ENCODE measurements at places on chromosomes 2 and 18. TPM values are rescaled to one million over a fixed set of nuclear protein-coding genes. Genes with fewer than 3 reads are reported as not detected.

DNA sequence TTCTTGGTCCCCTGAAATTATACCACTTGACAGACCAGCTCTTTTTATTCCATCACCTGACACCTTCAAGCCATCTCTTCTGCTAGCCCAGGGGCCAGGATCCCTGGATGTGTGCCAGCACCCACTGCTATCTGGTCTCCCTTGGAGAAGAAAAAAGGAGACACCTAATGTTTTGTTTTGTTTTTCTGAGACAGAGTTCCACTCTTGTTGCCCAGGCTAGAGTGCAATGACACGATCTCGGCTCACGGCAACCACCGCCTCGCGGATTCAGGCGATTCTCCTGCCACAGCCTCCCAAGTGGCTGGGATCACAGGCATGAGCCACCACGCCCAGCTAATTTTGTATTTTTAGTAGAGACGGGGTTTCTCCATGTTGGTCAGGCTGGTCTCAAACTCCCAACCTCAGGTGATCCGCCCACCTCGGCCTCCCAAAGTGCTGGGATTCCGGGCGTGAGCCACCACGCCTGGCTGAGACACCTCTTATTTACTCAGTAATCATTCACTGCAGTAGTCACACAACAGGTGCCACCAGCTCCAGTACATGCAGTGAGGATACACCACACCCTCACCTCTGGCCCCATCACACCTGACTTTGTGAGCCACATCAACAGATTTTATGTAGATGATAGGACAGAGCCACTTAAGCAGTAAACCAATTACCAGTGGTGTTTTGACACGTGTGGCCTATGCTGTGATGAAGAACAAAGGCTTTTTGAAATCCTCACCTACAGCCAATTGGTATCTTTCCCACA is 42.8 kb upstream of the PCBP1 start:
- no peak for DNase-seq

- no peak for DNase-seq
These were observed 9.9 kb downstream of the EPAS1 start for GRCh38 chr2:46306988-46307655.

DNA sequence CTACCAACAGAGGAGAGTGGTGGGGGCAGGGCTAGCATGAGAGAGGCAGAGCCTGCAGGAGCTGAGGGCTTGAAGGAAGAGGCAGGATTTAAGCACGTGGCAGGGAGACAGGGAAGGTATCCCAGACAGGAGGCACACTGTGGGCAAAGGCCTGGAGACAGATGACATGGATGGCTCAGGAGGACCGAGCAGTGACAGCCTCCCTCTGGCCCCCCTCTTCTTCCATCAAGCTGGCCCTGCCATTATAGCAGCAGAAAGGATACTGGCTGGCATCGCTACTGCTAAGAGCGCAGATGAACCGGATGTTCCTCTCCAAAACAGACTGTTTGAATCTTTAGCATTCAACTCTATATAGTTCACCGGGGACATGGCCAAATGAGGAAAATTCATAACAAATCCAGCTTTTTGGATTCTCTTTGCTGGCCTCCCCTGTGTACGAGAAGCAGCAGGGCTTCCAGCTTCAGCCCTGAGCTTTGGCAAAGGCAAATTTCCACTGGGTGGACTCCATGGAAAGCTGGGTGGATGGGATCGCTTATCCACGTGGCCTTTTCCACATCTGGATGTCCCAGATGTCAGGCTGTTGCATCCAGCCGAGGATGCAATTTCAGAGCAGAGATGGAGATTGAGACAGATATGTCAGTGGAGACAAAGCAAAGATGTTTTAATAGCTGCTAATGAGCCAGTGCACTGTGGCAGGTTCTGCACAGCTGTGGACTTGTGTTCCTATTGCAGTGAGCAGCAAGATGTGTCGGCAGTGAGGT is 36.2 kb downstream of the CAPN13 start:
- DNase-seq, result no peak

DNA sequence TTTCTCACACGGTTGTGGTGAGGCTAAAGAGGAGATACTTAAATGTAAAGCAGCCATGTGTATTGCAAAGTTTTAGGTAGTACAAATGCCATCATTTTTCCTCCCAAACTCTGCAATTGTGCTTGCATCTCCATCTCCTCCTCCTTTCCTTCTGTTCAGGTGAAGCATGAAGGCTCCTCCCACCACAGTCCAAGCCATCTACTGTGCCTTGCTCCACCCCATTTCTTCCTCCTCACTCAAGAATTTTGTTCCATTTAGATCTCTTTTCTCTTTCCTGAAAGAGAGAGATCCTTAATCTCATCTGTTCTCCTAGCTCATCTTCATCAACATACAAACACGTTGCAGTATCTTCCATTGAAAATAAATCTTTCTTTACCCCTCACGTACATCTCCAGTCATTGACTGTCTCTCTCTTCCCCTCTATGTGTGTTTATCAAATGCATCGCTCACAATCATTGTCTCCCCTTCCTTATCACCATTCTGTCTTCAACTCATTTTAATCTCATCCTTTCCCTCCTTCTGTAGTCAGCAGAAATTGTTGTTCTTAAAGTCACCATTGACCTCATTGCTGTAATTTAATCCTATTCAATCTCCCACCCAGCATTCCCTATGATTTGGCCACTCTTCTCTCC is 392.1 kb downstream of the RAD51AP2 start:
- no peak for DNase-seq

- DNase-seq, result no peak
These were observed 7.7 kb downstream of the ATOH8 start for GRCh38 chr2:85761512-85761944.

DNA sequence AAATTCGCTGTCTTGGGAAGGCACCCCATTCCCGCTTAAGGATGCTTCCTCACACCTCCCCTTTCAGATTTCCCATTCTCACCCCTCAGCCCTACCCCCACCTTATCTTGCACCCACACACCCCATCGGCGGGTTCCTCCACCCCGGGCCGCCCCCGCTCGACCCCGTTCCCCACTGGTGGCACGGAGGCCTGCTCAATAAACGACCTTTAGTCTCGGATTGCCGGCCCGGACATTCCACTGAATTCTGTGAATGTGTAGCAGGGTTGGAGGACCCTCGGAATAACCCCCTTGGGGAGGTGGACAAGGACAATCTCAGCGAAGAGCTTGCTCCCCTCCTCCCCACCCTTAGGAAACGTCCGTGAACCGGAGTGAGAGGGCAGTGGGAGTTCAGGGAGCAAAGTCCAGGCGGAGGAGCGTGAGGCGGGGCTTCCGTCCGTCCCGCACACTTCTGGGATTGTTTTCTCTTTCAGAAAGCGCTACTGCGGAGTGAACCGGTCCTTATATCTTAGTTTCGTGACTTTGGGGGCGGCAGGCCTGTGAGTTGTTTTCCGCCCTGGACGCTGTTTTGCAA is 2.8 kb upstream of the LBX2 start:
- no peak for DNase-seq

DNA sequence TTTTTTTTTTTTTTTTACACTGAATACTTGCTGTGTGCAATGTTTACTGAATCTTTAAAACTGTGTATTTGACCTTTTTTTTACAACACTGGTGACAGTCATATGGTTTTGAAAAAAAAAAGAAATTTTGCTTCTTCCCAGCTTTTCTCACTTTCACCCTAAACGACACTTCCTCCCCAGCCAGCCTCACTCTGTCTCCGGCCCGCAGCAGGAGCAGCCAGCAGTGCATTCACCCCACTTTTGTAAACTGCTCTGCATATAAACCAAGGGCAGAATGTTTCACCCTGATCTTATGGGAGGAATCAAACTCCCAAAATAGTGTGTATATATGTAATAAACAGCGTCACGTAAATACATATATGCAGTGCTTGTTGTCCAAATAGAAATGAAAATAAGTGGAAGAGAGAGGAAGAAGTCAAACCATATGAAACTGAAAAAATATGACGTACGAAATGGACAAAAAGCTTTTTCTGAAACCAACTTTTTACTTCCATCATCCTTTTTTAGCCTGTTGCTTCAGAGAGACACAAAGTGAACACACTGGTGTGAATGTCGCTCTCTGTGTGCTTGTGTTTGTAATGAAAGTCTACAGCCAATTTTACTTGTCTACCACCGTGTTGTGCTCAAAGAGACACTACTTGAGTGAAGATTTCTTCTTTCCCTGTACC is 54.2 kb downstream of the ZCCHC2 start:
- DNase-seq, result no peak

- peak; percentile 15 for DNase-seq
These were observed 39.0 kb upstream of the STRN start for GRCh38 chr2:37005118-37005868.

- DNase-seq, result peak; percentile 43
These were observed 80.6 kb upstream of the DOCK10 start for GRCh38 chr2:225122583-225123486.

- no peak for DNase-seq
These were observed 290.2 kb downstream of the LPIN1 start for GRCh38 chr2:12036640-12036983.

- DNase-seq, result peak; percentile 43
These were observed 63.3 kb upstream of the STK17B start for GRCh38 chr2:196234672-196235071.

GRCh38 chr2:9892236-9892635 is 49.0 kb downstream of the TAF1B start:
- DNase-seq, result no peak

GRCh38 chr2:240461471-240462072 is 26.1 kb downstream of the GPC1 start:
- DNase-seq, result no peak

The CD8B2 gene
- total RNA-seq, result not detected

The SAG gene
- total RNA-seq, result not detected

The HOXD13 gene
- total RNA-seq, result 4.2 TPM

The FAM168B gene
- total RNA-seq, result 116 TPM
